GM12878 (cell line): ENCODE measurements at places on chromosomes 4 and X.

- DNase-seq = no peak
Measured at GRCh38 chr4:63169836-63170235, 1239.4 kb downstream of the TECRL start.

- no peak for DNase-seq
Measured at GRCh38 chr4:23956601-23957364, 66.9 kb upstream of the PPARGC1A start.

DNA sequence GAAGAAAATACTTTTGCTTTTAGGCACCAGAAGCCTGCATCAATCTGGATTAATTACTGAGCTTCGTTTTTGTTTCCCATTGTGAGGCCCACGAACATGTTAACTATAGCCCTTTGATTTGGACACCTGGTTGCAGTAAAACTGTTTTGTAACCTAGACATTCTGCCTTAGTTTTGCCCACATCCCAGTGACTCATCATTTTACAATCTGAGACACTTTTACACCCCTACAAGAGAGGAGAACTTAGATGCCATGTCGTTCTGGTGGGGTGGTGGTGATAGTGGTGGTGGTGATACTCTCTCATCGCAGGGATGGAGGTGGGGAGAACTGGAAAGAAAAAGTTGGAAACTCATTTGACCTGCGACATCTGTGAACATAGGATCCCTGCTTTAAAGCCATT lies 1257.2 kb downstream of the ADGRL3 start:
- DNase-seq = no peak

- DNase-seq = no peak
Measured at GRCh38 chr4:152942346-152942745, 6.2 kb downstream of the FHDC1 start.

- no peak for DNase-seq
Measured at GRCh38 chrX:21479695-21480270, 105.6 kb downstream of the CNKSR2 start.

GRCh38 chrX:1341545-1342184 lies 5.1 kb downstream of the IL3RA start:
- DNase-seq = no peak

DNA sequence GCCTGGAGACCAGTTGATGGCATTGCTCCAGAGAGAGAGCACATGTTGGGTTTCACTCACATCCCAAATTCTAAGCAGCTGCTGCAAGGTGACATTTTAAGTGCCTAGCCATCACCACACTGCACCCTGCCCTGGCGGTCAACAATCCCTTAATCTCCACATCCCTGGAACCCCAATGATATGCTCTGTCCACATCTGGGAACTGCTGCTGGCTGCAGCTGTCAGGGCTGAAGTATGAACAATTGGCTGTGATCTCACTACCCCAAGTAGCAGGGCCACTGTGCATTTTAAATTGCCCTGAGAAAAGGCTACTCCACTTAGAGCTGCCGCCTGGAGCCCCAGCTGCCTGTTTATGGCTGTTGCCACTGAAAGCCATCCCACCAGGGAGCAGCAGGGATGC lies 190.6 kb downstream of the ACTRT1 start:
- no peak for DNase-seq

DNA sequence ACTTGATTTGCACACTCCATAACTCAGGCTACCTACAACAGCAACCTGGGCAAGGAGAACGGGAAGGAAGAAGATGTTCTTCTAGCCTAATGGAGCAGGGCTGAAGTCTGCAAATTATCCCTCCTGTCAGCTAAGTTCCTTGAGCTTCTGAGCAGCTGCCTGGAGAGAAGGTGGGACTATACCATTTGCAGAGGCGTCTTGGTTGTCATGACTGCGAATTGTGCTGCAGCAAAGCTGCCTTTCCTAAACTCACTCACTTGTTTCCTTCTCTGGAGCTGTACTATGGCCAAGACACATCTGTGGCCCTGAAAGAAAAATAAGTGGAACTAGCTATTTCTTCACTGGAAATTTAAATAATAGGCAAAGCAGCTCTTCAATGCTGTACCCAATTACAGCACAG lies 682.4 kb upstream of the GRIA3 start:
- DNase-seq = no peak

- no peak for DNase-seq
Measured at GRCh38 chr4:92231511-92231910, 72.3 kb upstream of the GRID2 start.

DNA sequence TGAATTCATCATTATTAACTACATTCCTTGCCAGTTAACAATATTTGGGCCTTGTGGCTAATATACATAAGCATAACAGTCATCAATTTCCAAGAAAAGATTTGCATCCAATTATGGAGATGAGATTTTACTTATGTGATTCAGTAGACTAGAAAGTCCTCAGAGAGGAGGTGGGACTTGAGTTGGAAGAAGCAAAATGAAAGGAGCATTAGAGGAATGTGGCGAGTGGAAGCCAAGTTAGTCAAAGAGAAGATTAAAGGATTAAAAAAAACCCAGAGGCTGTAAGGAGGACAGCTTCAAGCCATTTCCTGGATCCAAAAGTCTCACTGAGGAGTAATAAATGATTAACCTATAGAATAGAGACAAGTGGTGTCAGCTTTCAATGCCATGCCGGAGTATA lies 1099.4 kb upstream of the IGFBP7 start:
- no peak for DNase-seq

- peak; percentile 7 for DNase-seq
Measured at GRCh38 chr4:109803924-109804571, 2.2 kb upstream of the CFI start.

DNA sequence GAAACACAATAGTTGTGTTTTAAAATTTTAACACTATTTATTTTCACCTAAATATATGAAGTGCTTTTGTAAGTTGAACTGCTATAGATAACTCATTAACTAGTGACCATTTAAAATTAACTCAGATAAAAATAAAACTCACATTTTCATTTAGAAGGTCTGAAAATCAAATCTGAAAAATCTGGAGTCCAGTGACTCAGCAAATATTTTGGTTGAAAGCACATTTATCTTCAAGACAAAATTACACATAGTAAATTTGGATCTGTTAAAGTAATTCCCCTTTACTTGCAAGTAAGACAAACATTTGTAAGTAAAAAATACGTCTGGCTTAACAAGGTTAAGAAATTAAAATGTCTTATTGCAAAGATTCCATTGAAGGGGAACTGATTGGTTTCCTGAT lies 589.1 kb downstream of the TRIML1 start:
- no peak for DNase-seq

- no peak for DNase-seq
Measured at GRCh38 chr4:87762311-87762710, 37.0 kb upstream of the IBSP start.

GRCh38 chr4:168900080-168900479 lies 110.0 kb downstream of the CBR4 start:
- DNase-seq = no peak

GRCh38 chr4:10781805-10782204 lies 97.2 kb upstream of the CLNK start:
- DNase-seq = no peak

DNA sequence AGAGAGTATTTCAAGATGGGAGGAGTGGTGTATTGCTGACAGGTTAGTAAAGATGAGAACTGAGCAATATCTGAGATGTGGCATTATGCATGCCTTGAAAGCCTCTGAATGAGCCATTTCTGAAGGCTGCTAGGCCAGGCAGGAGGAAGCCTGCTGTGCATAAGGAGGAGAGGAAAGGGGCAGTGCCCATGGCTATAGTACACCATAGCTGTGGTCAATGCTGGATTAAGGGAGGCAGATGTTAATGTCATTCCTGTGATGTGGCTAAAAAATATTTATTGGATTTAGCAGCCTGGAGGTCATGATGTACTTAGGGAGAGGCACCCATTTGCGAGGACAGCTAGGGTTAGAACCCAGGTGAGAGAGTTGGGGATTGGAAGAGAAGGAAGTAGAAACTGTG lies 130.0 kb upstream of the LNX1 start:
- no peak for DNase-seq

DNA sequence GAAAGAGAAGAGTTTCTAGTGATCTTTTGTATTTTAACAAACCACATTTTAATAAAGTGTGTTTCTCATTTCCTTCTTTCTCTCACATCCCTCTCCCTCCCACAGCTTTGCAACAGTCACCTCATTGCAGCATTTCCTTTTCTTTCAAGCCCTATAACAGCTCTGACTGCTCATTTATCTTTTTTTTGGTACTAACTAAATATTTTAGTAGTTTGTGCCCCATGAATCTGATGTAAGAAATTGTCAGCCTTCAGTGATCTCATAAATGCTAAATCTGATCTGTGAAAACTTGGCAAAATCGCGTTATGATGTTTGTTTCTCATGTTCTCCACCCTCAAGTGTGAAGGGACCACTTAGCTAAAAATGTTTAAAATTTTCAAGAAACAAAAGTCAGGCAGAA lies 258.5 kb upstream of the SLIT2 start:
- DNase-seq = no peak

GRCh38 chr4:38625508-38625907 lies 38.5 kb upstream of the KLF3 start:
- no peak for DNase-seq

DNA sequence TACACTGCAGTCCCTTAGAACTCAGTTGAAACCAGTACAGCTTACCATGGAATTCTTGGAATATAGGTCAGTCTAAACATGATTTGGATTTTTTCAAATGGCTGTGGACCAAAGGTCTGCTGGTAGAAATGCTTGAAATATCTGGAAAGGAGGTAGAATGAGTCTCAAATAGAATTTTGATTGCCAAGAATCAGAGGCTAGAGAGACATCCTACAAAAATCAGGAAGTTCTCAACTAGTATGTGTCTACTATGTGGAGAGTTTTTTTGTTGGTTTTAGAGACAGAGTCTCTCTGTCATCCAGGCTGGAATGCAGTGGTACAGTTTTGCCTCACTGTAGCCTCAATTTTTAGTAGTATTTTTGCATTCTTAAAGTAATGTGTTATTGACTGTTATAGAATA lies 53.6 kb downstream of the PAQR3 start:
- DNase-seq = no peak
